ENCODE measurements at places on chromosomes 2 and 18. TPM values are rescaled to one million over a fixed set of nuclear protein-coding genes. Genes with fewer than 3 reads are reported as not detected.

DNA sequence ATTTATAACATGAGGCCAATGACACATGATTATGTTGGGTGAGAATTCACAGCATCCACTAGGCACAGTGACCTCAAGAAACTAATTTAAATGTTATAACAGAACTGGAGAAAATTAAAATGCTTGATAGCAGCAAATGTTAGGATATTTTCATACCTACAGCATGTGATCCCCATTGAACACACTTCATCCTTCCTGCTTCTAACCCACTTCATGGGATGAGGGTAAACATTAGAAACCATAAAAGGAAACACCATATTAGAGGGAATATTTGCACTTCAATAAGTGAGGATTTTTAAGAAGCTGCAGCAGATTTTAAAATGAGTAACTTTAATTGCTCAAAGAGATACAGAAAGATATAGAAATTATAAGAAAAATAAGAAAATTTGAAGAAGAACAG lies 117.1 kb downstream of the FSHR start:
- ATAC-seq: no peak

- ATAC-seq: peak; percentile 35
Observed at GRCh38 chr18:59881728-59882656, 17.8 kb upstream of the PMAIP1 start.

DNA sequence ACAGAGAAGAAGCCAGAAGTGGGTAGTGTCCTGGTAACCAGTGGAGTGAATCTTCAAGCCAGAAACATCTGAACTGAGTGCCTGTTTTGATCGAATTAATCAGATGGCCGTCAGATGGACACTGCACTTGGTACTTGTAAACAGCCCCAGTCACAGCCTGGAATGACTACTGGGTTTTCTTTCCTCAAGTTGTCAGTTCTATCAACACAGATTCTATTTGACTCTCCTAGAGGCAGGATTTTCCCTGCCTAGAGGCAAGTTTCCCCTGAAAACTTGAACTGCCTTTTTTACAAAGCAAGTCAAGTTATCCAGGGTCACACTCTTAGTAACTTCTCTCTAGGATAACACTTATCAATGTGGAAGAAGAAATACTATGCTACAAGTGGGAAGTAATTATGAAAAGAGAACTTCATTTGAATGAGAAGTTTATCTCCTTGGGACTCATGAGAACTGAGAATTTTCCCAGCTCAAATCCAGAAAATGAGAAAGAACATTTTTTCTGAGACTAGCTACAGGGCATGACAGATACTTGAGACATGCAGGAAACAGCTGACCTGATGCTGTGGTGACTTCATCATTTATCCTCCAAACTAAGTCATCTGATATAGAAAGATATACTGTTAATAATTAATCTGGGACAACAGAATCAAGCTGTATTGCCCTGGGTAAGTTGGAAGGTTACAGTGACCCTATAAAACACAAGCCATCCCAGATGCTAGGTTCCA lies 36.0 kb downstream of the SULT1C2 start:
- no peak for ATAC-seq

- ATAC-seq: no peak
Observed at GRCh38 chr2:1478311-1479305, 65.3 kb downstream of the TPO start.

DNA sequence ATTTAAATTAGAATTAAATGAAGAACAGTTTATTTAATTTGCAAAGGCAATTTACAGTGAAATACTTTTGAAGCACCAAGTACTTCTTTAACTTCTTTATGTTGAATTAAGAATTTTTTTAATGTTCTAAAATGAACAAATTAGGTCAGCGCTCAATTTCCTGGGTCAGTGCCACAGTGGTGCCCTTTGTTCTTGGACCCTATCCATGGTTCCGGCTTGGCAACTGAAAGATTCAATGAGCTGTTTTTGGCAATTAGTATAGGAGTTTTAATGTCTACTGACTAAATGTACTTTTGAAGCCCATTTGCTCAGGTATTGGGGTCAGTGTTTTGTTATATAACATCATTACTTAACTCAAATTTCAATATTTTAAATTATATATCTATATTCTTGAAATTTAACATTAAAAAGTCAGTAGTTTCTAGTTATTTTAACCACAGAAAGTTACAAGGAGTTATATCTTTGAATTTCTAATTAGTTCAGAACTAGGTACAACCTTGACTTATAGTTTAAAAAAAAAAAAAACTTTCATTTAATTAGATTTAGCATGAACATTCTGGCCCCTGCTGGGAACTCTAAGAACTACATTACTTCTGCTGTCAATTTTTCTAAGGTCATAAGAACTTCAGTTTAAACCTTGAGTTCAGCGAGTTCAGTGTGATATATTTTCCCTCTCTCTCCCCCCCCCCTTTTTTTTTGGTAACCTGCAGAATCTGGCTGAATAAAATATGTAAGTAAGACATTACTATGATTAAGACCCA lies 7.6 kb upstream of the MSTN start:
- ATAC-seq: no peak

DNA sequence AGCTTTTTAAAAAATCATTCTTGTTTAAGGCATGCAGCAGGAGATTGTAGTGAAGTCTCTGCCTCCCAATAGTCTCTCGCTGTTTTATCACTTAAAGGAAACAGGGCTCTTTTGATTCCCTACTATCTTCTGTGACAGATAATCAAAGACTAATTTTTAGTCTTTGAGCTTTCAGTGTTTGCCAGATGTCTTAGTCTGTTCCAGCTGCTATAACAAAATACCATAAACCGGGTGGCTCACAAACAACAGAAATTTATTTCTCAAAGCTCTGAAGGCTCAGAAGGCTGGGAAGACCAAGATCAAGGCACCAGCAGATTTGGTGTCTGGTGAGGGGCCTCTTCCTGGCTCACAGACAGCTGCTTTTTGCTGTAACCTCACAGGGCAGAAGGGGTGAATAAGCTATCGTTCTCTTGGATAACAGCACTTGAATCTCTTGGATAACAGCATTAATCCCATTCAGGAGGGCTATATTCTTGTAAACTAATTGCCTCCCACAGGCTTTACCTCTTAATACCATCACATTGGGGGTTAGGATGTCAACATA lies 37.8 kb upstream of the STAT4 start:
- no peak for ATAC-seq

DNA sequence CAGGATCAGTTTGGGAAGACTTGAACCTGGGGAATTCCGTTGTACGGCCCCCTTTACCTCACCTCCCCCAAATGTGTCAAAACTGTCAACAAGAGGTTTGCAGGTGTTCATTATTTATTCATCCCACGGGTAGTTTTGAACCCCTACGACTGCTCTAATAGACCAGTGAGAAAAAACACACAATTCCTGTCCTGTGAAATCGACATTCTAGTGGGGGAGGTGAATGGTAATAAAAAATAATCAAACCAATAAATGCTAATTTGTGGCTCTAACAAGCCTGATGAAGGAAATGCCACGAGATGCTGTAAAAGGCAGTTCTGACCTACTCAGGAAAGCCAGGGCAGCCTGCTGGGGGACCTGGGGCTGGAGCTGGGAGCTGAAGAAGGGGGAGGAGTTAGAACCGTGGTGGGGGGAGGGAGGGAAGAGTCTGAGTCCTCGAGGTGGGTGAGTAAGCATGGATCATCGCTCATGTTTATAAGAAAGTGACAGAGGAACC lies 463 bp upstream of the DNAJB2 start:
- ATAC-seq: no peak

SP100 gene
- 48.8 TPM for total RNA-seq

B4GALT6 gene
- total RNA-seq: 15.1 TPM

CAPN14 gene
- total RNA-seq: 0.65 TPM
